ENCODE measurements at places on chromosomes 1 and 21.

GRCh38 chr1:225253173-225253572, 174.7 kb downstream of the LBR start:
- no peak for DNase-seq

DNA sequence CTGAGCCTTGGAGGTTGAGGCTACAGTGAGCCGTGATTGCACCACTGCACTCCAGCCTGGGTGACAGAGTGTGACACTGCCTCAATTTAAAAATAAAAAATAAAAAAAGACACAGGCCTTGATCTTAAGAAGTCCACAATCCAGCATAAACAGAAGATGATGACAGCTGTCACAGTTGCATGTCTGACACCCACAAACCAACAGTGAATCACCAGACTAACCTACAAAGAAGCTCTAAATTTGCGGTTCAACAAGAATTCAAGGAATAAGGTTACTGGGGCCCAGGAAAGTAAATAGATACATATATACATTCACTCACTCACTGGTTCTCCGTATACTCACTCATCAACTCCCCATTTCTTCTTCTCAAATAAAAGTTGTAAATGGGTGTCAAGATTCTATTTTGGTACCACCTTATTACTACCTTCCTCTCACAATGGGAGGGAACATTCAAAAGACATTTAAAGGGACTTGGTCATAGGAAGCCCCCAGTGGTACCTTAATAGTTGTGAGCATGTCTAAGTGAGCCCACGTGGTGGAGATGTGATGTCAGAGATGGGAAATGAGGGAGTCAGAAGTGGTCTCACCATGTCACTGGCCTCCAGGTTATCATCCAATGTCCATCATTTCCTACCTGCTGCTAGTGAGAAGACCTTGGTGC, 66.9 kb upstream of the PRDX6 start:
- DNase-seq = no peak

DNA sequence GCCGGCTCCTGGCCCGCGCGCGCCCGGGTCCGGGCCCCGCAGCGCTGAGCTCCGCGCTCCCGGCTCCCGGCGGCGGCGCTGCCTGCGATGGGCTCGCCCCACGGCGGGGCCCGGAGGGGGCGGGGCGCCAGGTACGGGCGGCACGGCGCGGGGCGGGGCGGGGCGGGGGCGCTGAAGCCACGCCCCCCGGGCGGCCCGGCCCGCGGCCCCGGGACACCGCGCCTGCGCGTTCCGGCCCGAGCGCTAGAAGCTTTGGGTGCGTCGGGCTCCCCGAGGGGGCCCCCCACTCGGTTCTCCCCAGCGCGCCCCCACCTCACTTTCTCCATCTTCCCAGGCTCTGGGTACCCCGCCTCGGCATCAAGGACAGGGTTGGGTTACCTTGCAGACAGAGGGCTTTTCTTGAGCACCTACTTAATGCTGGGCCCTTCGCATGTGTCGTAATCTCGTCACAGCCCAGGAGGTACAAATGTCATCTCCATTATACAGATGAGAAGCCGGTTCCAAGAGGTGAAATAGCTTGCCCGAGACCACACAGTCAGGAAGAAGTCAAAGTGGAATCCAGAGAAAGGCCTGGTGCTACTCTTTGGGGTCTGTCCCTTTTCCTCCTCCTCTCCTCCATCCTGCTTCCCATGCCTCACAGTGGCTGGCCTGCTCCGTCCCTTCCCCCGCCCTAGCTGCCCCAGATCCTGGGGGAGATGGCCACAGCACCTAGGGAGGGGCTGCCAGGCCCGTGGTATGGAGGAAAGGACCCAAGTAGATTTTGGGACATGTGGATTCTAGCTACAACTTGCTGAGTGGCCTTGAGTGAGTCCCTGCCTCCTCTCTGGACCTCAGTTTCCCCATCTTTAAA, 46.5 kb downstream of the RAP1GAP start:
- peak; percentile 69 for DNase-seq

DNA sequence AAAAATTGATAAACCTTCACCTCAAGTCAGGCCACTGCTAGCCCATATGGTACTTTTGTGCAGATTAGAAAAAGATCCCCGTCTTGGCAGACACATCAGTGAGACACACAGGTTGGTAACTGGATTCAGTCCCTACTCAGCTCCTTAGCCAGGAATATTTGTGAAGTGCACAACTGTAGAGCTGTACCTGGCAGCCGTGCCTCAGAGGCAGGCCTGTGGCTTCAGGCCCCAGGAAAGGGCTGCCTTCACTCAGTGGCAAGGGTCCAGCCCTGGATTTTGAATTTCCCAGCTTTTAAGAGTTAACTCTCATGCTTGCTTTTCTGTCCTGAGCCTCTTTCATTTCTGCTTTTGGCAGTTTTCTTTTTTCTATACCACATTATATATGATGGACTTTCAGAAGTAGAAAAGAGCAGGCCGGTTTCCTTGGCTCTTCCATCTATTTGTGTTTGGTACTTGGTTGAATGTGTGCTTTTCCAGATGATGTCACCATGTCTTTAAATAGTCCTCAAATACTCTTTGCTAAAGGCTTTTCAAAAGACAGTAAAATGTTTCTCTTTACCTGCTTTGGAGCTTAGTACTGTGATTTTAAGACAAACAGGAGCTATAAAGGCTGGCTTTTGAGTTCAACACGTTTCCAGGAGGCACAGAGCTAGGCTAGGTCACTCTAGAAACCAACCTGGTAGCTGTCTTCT, 186.6 kb downstream of the AK5 start:
- no peak for DNase-seq

DNA sequence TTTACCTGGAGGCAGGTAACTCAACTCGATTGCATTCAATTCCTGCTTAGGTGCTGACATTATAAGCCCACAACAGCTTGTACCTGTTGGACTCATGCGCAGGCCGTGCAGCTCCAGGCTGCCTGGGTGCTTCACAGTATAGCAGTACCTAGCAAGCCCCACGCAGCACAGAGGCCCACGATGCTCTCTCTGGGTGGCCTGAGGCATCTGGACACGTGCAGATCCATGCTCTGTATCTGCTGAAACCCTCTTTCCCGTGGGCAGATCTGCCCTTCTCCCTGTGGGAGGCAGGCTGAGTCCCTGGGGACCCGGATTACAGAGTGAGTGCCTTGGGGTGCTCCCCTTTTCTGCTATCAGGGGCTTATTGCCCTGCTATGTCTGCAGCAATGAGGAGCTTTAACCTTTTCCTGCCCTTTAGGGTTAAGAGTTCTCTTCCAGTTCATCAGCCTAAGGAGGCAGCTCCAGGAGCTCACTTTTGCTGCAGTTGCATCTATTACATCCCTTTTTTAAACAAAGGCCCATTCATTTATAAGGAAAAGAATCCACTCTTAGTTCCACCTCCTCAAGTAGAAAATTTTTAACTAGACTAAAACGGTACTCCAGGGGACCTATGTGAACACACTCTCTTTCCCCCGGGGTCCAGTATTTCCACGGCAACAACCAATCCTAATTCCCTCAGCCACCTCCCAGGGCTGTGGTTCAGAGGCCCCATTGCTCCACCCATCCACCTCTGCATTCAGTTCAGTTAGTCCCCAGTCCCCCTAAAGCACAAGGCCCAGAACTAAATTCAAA, 19.3 kb downstream of the ITPKB start:
- DNase-seq = no peak

GRCh38 chr1:96515430-96515829, 206.2 kb upstream of the PTBP2 start:
- DNase-seq = no peak

GRCh38 chr1:8662380-8663072, 154.9 kb downstream of the RERE start:
- no peak for DNase-seq

GRCh38 chr1:101291562-101292380, 55.0 kb downstream of the S1PR1 start:
- peak; percentile 50 for DNase-seq

GRCh38 chr1:225990705-225991464, 8.3 kb downstream of the SDE2 start:
- no peak for DNase-seq

DNA sequence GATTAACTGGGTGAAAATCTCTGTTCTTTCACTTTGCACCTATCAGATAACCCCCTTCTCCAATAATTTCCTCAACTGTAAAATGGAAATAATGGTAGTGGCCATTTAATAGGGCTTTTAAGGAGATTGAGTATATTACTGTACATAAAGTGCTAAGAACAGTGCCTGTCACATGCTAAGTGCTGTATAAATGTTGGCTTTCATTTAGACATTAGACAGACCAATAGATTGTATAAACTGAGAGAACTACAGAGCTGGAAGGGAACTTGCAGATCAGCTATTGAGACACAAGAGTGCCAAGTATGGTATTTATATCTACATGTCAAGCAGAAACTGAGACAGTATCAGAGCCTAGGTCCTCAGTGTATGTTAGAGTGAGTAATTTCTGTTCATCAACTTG, 934.7 kb downstream of the PLA2G4A start:
- no peak for DNase-seq

DNA sequence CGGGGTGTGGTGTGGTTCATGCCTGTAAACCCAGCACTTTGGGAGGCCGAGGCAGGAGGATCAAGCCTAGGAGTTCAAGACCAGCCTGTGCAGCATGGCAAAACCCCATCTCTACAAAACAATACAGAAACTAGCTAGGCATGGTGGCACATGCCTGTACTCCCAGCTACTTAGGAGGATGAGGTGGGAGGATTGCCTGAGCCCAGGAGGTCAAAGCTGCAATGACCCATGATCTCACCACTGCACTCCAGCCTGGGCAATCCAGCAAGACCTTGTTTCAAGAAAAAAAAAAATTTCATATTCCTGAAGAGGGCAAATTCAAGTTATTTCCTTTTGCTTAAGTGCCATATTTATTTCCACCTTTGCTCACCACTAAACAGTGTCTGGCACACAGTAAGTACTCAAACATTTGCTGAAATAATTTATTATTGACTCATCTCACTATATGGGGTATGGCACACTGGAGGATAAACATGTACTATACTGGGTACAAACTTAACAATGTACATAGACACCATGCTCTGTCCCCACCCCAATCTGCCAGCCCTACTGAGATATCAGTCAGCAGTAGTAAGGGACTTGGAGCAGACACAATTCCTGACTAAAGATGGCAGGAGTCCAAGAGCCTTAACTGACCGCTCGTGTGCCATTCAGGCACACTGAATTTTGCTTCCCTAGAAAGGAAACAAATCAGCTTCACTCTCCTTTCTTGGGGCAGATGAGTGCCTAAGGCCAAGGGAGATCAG, 15.5 kb downstream of the MEAF6 start:
- no peak for DNase-seq

GRCh38 chr1:172630868-172631267, 28.0 kb upstream of the FASLG start:
- no peak for DNase-seq

DNA sequence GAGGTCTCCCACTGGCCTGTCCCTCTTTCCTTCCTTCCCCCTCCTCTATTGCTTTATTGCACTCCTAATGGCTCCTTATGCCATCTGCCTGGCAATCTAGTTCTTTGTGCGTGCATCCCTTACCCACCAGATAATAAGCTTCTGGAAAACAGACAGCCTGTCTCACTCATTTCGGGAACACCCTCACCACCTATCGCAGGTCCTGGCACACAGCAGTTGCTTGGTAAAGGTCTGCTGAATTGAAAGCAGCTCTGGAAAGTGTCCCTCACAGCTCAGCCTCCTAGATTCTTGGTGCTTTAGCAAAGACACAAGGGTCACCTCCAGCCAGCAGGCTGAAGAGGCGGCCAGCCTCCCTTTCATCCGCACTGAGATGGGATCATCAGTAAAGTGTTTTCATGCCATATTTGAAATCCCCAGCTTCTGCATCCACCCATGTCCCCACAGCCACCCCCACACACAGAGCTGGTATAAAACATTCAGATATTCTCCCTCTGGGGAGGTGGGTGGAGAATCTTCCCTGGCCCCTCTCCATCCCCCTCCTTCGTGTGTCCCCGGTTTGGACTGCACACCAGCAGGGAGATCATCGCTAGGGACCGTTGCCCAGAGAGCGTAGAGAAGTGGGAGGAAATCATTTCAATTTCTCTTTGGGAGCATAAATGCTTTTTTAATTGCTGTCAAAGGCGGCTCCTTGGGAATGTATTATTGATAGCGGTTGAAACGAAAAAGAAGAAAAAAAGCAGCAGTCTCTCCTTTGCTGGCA, 29.1 kb upstream of the ATP2B4 start:
- no peak for DNase-seq

GRCh38 chr1:31880957-31881687, 57.0 kb downstream of the PTP4A2 start:
- DNase-seq = no peak

GRCh38 chr1:155044812-155045657, 6.1 kb upstream of the ADAM15 start:
- DNase-seq = peak; percentile 76

DNA sequence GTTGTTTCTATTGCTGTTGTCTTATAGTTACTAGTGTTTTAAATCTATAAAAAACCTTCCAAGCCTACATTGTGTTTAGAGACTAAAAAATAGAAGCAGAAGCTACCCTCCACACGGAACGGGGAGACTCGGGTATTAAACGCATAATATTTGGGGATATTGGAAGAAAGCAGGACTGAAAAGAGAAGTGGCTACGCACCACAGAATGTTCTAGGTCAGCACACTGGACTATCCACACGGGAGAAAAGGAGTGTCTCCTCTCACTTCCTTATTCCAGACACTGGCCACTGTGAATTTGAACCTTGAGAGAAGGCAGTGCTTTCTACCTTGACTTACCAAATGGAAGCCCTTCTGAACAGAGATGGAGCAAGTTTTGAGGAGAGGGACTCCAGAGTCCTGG, 1.0 kb upstream of the OR10J4 start:
- no peak for DNase-seq

GRCh38 chr1:163471779-163472650, 150.3 kb downstream of the NUF2 start:
- DNase-seq = no peak

DNA sequence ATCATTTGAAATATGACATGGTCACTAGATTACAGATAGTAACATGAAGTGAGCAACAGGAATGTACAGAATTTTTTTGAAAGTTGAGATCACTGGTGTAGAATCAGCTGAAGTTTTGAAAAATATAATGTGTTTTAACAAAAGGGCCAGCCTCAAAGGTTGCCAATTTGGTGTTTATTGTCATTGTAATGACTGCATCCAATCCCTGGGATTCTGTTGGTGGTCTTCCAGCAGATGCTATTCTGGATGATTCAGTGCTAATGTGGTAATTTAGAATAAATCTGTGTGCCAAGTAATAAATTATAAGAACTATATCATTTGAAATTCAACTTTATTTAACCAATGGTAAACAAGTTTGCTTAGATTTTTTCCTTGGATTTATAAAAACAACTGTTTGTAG, 436.4 kb upstream of the PKN2 start:
- DNase-seq = no peak

GRCh38 chr1:29397256-29397590, 160.9 kb downstream of the PTPRU start:
- DNase-seq = no peak

DNA sequence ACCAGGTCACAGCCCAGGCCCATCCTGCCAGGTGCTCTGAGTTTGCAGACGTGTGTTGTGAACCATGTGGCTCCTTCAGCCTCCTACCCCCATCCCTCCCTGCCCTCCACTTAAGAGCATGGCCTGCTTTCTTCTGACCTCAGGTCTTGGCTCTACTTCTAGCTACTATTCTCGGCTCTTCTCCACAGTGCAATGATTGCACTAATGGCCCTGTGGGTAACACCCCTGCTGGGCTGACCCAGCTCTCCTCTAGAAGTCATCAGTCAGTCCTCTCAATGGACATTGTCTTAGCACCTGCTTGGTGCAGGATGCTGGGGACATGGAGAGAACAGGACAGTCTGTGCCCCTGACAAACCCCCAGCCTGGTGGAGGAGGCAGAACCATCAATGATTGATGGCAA, 22.2 kb upstream of the IFFO2 start:
- DNase-seq = no peak

All from CD4-positive, alpha-beta T cell treated with Interleukin-17A for 4 hours (primary cell).